ENCODE measurements at places on chromosomes 3 and 15.

GRCh38 chr3:71127844-71128243 is 455.7 kb downstream of the FOXP1 start:
- no peak for DNase-seq

- no peak for DNase-seq
Observed at GRCh38 chr15:27214032-27214431, 243.1 kb downstream of the GABRG3 start.

DNA sequence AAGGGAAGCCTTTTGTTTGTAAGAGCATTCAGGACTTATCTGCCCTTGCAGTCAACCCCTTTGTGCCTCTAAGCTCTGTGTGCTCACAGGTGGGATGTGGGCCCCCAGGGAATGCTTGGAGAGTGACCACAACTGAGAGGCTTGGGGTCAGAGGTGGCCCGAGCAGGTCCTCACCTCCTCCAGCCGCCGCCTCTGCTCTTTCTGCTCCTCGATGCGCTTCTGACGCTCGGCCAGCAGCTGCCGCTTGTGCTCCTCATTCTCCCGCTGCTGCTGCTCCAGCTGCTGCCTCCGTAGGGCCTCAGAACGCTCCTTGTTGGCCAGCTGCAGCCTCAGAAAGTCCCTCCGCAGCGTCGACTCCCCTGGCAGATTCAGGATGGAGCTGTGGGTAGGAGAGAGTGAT is 130.8 kb upstream of the SLC2A2 start:
- no peak for DNase-seq

- DNase-seq, result no peak
Observed at GRCh38 chr3:185645596-185646381, 59.7 kb downstream of the SENP2 start.

- DNase-seq, result no peak
Observed at GRCh38 chr3:10474847-10475246, 30.5 kb downstream of the ATP2B2 start.

- no peak for DNase-seq
Observed at GRCh38 chr3:89314454-89315098, 207.2 kb downstream of the EPHA3 start.

DNA sequence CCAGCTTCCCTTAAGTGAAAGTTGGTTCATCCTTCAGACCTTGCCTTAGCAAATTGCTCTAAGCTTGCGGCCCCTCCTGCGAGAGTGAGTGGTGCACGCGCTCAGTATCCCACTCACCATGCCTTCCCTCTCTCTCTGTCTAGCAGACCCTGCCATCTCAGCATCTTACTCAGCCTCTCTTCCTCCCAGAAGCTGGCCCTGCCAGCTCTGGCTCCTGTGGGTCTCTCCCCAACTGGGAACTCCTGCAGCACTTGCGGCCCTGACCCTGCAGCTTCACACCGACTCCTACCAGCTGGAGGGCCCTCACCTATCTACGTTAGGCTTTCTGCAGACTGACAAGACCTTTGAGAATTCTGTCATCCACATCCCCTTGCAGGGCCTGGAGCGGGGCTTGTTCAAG is 286.1 kb upstream of the TLE3 start:
- no peak for DNase-seq

- DNase-seq, result no peak
Observed at GRCh38 chr3:5305684-5305989, 118.1 kb downstream of the EDEM1 start.

GRCh38 chr3:184316792-184317191 is 2.4 kb downstream of the EIF4G1 start:
- DNase-seq, result no peak

GRCh38 chr3:142968319-142969025 is 5.0 kb upstream of the PAQR9 start:
- no peak for DNase-seq

GRCh38 chr3:14619605-14620004 is 32.0 kb upstream of the CCDC174 start:
- DNase-seq, result no peak

GRCh38 chr3:11056531-11057050 is 64.0 kb downstream of the SLC6A1 start:
- no peak for DNase-seq

DNA sequence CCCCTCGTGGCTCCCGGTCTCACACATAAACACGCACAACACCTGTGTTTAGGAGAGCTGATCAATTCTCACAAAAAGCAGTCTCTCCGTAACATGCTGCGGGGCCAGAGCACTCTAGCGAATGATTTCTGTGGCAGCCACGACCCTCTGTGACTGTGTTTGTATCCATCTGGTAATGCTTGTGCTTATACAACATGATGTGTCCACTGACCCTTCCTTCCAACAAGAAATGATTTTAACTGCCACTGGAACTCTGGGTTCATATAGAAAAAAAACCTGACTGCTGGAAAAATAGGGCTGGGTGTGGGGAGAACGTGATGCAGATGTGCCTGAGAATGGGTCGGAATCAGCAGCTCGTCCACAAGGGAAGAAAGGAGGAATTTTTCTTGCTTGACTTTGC is 410.2 kb downstream of the GAP43 start:
- DNase-seq, result no peak

- no peak for DNase-seq
Observed at GRCh38 chr15:59166601-59167265, 39.9 kb upstream of the LDHAL6B start.

- DNase-seq, result no peak
Observed at GRCh38 chr15:43276563-43277200, 10.0 kb upstream of the TGM5 start.

Measured in CD4-positive, alpha-beta memory T cell (primary cell).